ENCODE measurements at places on chromosomes 7 and 10. TPM values are rescaled to one million over a fixed set of nuclear protein-coding genes. Genes with fewer than 3 reads are reported as not detected.

Gene SPDYE16
- 0.31 TPM for total RNA-seq

Gene SYT15
- 0.36 TPM for total RNA-seq

Gene MEOX2
- 5.2 TPM for total RNA-seq

Gene BCL7B
- 107 TPM for total RNA-seq

Gene PNLIPRP1
- not detected for total RNA-seq

Gene LMOD2
- total RNA-seq: 518 TPM

Gene GTF2IRD1
- total RNA-seq: 68.7 TPM

Gene LIPM
- total RNA-seq: not detected

Gene POLD2
- 69.4 TPM for total RNA-seq

Gene COL26A1
- total RNA-seq: not detected

Gene JAZF1
- total RNA-seq: 4.7 TPM

Data from gastrocnemius medialis (tissue), 4 donors.